Left forelimb (tissue), 1 donor: ENCODE measurements at places on chromosomes 2 and 18.
A peak's percentile ranks its signal among the peaks of the same experiment; 100 is the strongest.

DNA sequence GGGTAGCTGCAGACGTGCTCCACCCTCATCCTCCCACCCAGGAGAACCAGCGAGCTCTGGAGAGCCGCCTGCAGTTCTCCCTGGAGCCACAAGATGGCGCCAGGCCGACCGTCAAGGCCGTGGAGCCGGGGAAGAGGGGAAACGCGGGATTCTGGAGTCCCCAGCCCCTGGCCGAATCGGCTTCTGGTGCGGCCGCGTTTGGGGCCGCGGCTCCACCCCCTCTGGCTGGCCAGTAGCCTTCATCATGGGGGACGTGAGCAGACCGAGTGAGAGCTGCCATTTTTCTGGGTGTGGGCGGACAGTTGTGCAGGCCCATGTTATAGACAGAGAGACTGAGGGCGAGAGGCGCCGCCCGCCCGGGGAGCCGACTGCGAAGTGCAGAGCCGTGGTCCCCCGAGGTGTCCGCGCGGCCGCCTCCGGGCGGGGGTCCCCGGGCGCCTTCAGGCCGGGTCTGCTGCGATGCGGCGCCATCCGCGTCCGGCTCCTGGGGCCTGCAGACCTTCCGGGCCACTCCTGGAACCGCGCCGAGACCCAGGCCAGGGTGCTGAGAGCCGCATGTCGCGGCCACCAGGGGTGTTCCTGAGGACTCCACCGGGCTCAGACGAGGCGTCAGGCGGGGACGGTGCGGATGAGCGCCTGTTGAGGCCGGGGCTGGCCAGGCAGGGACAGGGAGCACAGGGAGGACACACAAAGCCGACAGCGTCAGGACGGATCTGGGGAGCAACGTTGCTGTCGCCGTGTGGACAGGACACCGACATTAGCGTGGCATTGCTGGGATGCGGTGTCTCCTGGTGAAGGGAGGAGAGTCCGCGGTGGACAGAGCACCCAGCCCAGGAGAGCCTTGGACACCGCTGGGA, 418.2 kb upstream of the HS6ST1 start:
- DNase-seq, result peak; percentile 90

DNA sequence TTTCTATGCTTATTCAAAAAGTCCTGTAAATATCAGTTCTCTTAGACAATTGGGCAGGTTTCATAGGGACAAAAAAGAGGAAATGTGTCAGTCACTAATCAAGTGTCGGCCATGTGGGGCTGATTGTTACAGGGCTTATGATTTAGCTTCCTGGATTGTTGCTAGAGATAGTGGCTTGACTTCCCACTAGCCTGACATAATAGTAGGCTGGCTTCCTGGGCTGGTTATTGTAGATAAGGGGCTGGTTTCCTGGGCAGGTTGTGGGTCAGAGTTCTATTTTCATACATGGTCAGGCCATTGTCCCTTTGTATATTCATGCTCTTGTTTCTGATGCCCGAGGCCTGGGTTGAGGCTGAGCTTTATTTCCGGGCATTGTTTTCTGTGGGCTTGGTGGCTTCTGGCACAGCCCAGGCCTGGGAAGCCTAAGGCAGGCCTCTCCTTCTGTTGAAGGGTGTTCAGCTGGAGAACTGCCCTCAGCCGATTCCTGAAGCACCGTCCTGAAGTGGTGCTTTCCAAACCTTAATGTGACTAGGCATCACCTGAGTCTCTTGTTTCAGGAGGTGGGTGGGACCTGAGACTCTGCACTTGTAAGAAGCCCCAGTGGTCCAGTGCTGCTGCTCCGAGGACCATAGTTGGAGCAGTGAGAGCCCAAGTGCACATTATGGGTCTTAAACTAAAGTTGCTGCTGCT, 37.0 kb downstream of the CD8B2 start:
- no peak for DNase-seq

DNA sequence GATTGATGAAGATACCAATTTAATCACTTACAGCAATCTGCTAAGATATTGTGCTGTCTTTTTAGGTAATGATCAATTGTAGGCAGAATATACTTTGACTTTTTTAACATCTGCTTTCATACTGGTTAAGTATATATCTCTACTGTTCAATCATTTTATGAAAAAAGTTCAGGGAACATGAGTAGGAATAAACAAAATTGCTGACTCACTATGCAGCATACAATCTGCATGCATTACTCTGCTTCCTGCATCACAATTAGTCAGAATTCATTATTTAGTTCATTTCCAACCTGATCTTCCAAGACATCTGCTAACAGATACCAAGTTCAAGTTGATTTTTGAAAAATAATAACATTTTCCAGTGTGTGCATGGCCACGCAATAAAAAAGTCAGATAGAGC, 1430.4 kb upstream of the LRRTM1 start:
- no peak for DNase-seq

GRCh38 chr2:69279211-69279610, 107.8 kb downstream of the GFPT1 start:
- no peak for DNase-seq

DNA sequence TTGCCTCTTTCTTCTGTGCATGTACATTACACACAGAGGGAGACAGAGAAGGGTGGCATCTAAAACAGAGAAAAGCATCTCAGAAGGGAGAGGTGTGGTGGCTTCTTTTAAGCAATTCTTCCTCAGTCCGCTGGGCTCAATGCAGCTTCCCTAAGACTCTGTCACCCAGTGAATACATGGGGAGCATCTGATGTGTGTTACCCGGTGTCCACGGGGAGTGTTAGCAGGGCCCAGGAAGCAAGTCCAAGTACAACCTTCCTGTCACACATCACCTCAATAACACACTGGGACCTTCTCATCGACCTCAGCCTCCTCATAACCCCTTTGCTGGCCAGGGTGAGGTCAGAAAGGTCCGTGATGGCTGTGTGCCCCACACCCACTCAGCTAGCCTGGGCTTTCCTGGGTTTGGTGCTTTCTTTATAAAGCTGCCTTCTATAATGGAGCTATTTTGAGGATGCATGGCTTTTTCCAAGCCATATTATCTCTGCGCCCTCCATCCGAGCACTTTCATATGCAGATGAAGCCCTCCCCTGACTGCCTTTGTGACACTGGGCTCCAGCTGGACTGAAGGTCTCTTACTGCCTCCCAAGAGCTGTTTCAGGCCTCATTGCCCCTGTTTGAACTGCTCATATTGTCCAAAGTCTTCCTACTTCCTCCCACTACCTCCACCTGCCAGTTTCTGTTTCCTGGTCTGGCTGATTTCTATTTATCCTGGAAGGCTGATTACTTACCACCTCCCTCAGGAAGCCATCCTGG, 21.4 kb downstream of the TNFRSF11A start:
- no peak for DNase-seq
